ENCODE measurements at places on chromosomes 3 and 15. TPM values are rescaled to one million over a fixed set of nuclear protein-coding genes. Genes with fewer than 3 reads are reported as not detected.

The ZBBX gene
- total RNA-seq: 0.12 TPM

The NR2F2 gene
- total RNA-seq: 41.1 TPM

The GRAMD1C gene
- total RNA-seq: 7.6 TPM

The RUBCN gene
- 13.4 TPM for total RNA-seq

The TMCO5A gene
- total RNA-seq: not detected

The SI gene
- total RNA-seq: not detected

The RASA2 gene
- 16.9 TPM for total RNA-seq

The KNG1 gene
- total RNA-seq: not detected

The TEX55 gene
- not detected for total RNA-seq

The SKOR1 gene
- 0.12 TPM for total RNA-seq

The ZNF860 gene
- 0.37 TPM for total RNA-seq
